ENCODE measurements at places on chromosomes 1 and 21. TPM values are rescaled to one million over a fixed set of nuclear protein-coding genes. Genes with fewer than 3 reads are reported as not detected.

GRCh38 chr1:193479187-193479586 lies 292.8 kb upstream of the B3GALT2 start:
- DNase-seq, result no peak

- DNase-seq, result no peak
Observed at GRCh38 chr1:3534803-3535637, 76.3 kb downstream of the MEGF6 start.

DNA sequence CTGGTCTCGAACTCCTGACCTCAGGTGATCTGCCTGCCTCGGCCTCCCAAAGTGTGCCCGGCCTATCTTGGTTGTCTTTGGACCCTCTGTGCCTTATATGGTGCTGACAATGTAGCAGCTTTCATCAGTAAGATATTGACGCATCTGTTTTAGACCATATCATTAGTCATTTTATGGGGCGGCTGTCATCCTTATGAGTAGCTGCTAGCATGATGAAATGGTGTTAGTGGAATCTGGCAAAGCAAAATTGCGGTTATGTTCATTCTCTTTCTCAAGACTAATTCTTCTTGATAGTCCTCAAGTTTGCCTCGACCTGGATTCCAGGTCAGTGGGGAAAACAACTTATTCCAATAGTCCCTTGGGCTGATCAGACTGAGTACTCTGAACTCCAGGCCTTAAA lies 199.9 kb downstream of the PRDM2 start:
- no peak for DNase-seq

DNA sequence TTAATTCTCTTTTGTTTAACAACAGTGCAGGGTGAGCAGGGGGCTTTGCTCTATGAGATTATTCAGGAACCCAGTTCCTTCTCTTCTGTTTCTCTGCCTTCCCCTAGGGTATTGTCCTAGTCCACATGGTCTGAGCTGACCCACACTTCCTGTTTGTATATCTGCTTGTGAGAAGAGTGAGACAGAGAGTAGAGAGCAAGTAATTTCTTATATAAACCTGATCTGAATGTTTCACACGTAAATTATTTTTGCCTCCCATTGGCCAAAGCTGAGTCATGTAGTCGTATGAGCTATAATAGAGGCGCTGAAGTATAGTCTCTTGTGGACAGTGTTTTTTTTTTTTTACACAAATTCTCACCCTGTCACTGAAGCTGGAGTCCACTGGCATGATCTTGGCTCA lies 134.2 kb upstream of the SERTAD4 start:
- DNase-seq, result no peak

GRCh38 chr1:37811027-37811655 lies 3.1 kb upstream of the YRDC start:
- peak; percentile 76 for DNase-seq

Gene C1orf115
- under 0.01 TPM for total RNA-seq

Gene TSTD1
- total RNA-seq, result not detected

Gene ANGPTL1
- total RNA-seq, result not detected

Gene PLPP3
- total RNA-seq, result 46.4 TPM

Data from IMR-90 (cell line).